ENCODE measurements at places on chromosomes 2 and 18. TPM values are rescaled to one million over a fixed set of nuclear protein-coding genes. Genes with fewer than 3 reads are reported as not detected.

DNA sequence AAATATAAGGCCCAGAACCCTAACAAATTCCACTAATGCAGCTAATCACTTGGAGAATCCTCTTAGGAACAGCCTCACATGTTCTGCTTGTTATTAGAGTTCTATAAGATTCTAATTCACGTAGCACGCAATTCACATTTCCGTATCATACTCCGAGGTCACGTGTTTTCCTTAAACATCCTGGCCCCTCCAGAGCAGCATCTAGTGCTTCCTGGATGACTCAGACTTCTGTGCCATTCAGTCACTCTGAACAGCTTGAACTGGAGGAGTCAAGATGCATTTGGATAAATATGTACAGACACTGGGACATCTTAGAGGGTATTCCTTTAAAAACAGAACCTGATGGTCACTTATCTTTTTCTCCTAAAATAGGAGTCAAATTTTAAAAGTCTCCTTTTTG is 156.5 kb downstream of the MYO5B start:
- DNase-seq: no peak

GRCh38 chr18:8413751-8414150 is 195.5 kb upstream of the RAB12 start:
- no peak for DNase-seq

- no peak for DNase-seq
Measured at GRCh38 chr2:30608643-30609042, 161.6 kb downstream of the LCLAT1 start.

GRCh38 chr2:73091696-73092095 is 20.2 kb upstream of the SFXN5 start:
- DNase-seq: no peak

The GKN2 gene
- not detected for total RNA-seq

GRCh38 chr2:63699549-63699839 is 110.7 kb downstream of the MDH1 start:
- DNase-seq: no peak

The FAM228A gene
- 0.20 TPM for total RNA-seq

DNA sequence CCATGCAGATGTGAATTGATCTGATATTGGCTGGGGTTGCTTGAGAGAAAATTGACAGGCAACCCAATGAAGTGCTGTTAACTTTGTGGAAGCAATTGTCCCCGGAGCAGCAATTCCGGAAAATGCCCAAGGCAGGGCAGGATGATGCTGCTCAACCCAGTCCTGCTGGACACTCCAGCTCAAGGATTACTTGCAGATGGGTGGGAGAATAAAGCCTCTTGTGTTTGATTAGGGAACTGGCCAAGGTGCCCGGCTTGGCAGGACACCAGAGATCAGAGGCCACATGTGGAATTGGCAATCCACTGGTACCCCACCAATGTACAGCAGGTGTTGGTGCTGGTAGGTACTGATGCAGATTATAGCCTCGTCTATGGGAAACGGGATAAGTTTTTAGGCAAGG is 12.3 kb upstream of the C2orf42 start:
- no peak for DNase-seq

The C2orf80 gene
- not detected for total RNA-seq

DNA sequence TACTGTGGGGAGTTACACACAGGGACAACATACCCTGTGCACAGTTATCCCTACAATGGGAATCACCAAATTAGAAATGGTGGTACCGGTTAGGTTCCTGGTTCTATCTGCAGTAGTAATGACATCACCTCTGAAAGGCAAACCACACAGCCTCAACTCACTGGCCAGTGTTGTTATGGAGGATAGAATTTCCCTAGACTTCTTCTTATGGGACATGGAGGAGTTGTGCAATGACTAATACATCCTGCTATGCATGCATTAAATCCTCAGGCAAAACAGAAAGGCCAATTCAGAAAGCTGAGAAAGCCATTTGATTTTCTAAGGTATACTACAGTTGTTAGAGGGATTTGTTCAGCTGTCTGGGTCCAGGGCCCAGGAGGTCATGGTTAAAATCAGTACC is 439.3 kb downstream of the TMX3 start:
- DNase-seq: no peak

The C1QL2 gene
- not detected for total RNA-seq

DNA sequence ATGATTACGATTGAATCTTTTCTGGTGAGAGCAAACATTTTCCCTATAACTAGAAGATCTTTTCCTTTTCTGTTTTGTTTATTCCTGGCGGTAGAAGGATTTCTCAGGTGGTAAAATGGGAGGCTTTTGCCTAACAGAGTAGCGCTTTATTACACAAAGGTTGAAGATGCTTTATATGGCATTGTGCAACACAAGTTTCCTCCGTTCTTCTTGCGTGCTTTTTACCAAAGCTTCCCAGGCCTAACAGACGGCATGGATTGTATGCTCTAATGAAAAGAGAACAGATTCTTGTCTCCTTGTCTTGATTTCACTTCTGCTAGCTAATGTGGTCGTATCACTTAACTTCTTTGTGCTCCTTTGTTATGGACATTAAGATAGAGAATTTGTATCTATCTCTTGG is 43.8 kb downstream of the MYO1B start:
- DNase-seq: no peak

DNA sequence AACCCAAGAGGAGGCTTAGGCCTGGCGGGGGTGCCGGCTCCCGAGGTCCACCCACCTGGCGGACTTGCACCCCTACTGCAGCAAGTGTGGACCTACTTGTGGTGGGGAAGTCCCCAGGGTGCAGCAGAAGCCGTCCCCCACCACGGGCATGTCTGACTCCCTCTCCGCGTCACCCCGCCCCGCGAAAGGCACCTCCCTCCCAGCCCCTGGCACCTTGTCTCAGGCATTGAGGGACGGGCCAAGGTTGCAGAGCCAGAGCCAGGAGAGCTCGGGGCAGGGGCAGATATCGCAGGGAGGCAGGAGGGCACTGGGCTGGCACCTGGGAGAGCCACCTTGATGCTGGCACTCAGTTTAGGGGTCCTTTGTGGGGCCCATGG is 19.0 kb downstream of the CROCC2 start:
- no peak for DNase-seq

All from T-cell (primary cell).